Chondrocyte (in vitro differentiated cells): ENCODE measurements at places on chromosomes 7 and 10. TPM values are rescaled to one million over a fixed set of nuclear protein-coding genes. Genes with fewer than 3 reads are reported as not detected.

GRCh38 chr7:30436518-30436917 lies 42.1 kb downstream of the NOD1 start:
- no peaks in the 10 kb centered on the region for H3K27me3 ChIP-seq
- no peak for DNase-seq
- H3K36me3 ChIP-seq = peaks cover 27% of the 10 kb centered on the region
- no peak overlapping the region for H3K4me3 ChIP-seq

DNA sequence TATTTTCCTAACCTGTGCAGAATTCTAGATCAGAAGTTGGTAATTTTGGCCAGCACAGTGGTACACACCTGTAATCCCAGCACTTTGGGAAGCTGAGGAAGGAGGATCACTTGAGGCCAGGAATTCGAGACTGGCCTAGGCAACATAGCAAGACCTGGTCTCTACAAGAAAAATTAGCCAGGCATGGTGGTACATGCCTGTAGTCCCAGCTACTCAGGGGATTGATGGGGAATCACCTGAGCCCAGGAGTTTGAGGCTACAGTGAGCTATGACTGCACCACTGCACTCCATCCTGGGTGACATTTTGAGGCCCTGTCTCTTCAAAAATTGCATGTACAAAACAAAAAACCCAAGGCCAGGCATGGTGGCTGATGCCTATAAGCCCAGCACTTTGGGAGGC lies 8.6 kb downstream of the PGAM1 start:
- peaks cover 19% of the 10 kb centered on the region for H3K36me3 ChIP-seq
- no peaks in the 10 kb centered on the region for H3K27me3 ChIP-seq
- no peak overlapping the region for H3K4me3 ChIP-seq

The ITGB1 gene
- total RNA-seq = 951 to 1,280 TPM (median 1,183 TPM) in 3 replicates

The KAZALD1 gene
- 18.9 to 43.4 TPM (median 19.8 TPM) in 3 replicates for total RNA-seq

GRCh38 chr7:150734254-150734653 lies 3.0 kb upstream of the GIMAP5 start:
- H3K27me3 ChIP-seq = peaks cover 8% of the 10 kb centered on the region
- DNase-seq = no peak
- no peaks in the 10 kb centered on the region for H3K4me1 ChIP-seq

The NUTM2A gene
- 1.1 to 1.3 TPM (median 1.2 TPM) in 3 replicates for total RNA-seq

DNA sequence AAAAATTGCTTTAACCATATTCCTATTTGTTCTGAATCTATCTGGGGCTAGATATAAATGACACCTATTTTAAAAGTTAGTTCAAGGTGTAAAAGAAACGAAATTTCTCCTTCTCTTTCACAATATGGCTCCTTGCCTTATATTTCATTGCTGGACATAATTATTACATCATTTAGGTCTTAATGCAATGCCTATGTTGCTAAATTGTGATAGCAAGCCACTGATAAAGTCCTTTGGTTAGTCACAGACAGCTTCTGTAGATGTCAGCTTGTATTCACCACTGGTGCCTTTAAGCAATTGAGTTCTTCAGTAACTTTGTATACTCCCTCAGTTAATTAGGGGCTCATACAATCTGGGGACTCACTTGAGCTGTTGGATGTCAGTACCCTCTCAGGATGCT lies 1236.6 kb downstream of the GATA3 start:
- H3K4me3 ChIP-seq = no peak overlapping the region
- DNase-seq = no peak
- H3K4me1 ChIP-seq = no peaks in the 10 kb centered on the region
- no peak overlapping the region for H3K27ac ChIP-seq
- no peaks in the 10 kb centered on the region for H3K36me3 ChIP-seq

DNA sequence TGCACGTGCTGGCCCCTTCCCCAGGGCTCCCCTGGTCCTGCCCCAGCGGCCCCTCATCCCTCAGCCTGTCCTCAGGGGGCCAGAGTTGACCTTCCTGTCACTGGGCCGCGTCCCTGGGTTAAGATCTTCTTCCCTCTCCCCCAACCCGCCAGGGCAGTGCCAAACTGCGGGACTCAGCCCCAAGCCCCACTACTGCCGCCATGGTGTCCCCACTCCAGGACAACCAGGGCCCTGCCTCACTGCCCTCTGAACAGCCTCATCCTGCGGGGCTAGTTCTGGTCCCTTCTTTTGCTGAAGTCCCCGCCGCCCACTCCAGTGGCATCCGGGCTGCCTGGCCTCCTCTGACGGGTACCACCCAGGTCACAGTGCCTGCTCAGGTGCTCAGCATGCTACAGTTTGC lies 37.5 kb downstream of the UNCX start:
- H3K4me1 ChIP-seq = no peaks in the 10 kb centered on the region
- peak; percentile 87 for DNase-seq
- H3K27ac ChIP-seq = no peak overlapping the region

The ASB15 gene
- not detected in 3 replicates for total RNA-seq

DNA sequence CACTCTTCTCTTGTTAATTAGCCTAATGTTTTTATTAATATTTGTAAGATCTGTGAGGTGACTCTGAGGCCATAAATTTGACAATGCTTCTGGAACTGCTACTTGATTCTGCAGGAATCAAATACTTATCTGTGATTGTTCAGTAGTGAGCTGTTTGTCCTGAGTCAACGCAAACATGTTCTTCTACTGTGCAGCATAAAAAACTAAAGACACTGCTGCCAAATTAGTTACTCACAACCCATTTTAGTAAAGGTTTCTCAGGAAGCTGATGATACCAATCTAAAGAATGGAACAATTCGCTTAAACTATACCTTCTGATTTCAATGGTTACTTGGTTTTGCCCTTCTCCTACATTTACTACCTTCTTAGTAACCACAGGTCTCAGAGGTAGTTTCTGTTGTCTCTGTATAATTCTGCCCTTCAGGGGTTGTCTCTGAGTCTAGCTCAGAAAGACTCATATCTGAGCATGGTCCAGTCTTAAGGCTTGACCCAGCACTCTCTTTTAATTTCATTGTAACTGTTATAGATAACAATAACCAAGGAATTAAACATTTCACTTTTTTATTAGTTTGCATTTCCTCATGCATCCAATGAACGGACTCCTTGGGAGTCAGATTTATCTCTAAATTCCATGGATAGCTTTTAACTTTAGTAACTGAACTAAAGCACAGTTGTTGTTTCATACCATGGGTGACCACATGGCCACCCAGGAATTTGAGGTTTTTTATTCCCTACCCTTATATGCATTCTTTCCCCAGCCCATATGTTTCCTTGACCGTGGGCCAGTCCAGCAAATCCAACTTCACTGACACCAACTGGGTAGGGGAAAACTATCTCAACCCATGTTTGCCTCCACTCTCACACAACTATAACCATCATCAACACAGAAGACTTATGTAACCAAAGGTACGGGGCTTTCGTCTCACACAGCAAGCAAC lies 309.5 kb upstream of the TEX47 start:
- H3K27me3 ChIP-seq = no peaks in the 10 kb centered on the region
- H3K4me3 ChIP-seq = no peak overlapping the region
- DNase-seq = no peak
- H3K27ac ChIP-seq = peak overlapping the region; percentile 10

GRCh38 chr7:105376908-105377533 lies 11.7 kb downstream of the SRPK2 start:
- no peak overlapping the region for H3K27ac ChIP-seq
- H3K27me3 ChIP-seq = no peaks in the 10 kb centered on the region
- peaks cover 25% of the 10 kb centered on the region for H3K4me1 ChIP-seq
- no peak for DNase-seq
- H3K4me3 ChIP-seq = no peak overlapping the region
- H3K36me3 ChIP-seq = no peaks in the 10 kb centered on the region

DNA sequence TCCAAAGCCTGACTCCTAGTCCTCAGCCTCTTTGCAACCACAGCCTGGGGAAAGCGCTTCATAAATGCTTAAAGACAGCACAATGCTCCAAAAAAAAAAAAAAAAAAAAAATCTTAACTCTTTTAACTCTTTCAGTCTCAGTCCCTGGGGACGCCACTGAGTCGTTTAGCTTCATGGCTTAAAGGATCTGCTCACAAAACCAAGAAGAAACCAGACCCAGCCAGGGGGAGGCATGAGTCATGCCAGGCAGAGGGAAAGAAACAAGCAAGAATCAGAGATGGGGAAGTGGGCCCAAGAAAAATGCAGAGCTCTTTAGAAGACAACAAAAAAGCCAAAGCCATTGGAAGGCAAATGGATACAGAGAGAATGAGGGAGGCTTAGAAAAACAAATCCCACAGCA lies 32.5 kb upstream of the DOCK1 start:
- no peak overlapping the region for H3K4me3 ChIP-seq
- no peak for DNase-seq
- no peaks in the 10 kb centered on the region for H3K36me3 ChIP-seq
- H3K27ac ChIP-seq = no peak overlapping the region

The TMEM178B gene
- total RNA-seq = 0.12 to 0.92 TPM (median 0.92 TPM) in 3 replicates

DNA sequence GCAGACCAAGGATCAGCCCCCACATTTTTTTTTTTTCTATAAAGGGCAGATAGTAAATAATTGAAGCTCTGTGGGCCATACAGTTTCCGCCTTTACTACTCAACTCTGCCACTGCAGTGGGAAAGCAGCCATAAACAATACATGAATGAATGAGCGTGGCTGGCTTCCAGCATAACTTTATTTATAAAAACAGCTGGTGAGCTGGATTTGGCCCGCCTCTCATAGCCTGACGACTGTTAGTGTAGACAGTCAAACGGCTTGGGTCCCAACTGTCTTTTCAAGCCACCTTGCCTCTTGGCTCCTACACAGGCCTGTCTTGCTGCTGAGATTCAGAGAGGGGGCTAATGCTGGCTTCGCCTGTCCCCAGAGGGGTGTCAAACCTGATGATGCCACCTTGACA lies 169.8 kb upstream of the GPR26 start:
- H3K36me3 ChIP-seq = no peaks in the 10 kb centered on the region
- H3K27me3 ChIP-seq = peaks cover 8% of the 10 kb centered on the region
- H3K27ac ChIP-seq = no peak overlapping the region
- no peak overlapping the region for H3K4me3 ChIP-seq

DNA sequence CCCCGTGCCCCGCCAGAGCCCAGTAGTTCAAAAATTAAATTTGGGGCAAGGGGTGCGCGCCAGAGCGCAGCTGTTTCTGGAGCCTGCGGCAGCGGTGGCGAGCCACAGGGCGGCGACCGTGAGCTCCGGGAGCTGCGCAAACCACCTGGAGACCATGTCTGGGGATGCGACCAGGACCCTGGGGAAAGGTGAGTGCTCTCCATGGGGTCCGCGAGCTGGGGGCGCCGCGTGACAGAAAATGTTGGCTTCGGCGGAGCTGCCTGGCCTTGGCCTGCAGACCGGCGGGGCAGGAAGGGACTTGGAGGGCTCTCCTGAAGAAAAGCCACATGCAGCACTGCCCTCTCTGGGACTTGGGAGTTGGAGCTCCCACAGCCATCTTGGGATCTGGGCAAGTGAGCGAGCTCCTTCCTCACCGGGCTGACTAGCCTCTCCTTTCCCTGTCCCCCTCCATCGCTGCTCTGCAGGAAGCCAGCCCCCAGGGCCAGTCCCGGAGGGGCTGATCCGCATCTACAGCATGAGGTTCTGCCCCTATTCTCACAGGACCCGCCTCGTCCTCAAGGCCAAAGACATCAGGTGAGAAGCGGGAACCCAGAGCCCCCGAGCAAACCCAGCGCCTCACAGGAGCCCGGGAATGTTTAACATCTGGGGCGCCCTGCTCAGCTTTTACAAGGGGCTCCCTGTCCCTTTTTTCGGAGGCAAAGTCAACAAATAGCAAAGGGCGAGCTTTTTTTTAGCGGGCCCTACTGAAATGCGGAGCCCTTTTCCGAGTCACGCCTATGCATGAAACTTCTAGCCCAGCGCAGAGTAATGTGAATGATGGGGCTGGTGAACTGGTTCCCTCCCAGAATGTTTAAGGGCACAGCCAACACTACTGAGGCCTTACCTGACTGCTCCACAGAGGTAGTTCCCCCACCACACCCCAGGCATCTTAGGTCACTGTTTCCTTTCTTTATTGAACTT lies 6.1 kb downstream of the GSTO2 start:
- H3K4me1 ChIP-seq = peaks cover 9% of the 10 kb centered on the region
- H3K36me3 ChIP-seq = no peaks in the 10 kb centered on the region
- DNase-seq = no peak

- DNase-seq = no peak
- H3K36me3 ChIP-seq = no peaks in the 10 kb centered on the region
- peaks cover 32% of the 10 kb centered on the region for H3K4me1 ChIP-seq
- H3K27ac ChIP-seq = peak overlapping the region; percentile 29
These were observed 91.3 kb downstream of the CD36 start for GRCh38 chr7:80729591-80730320.

DNA sequence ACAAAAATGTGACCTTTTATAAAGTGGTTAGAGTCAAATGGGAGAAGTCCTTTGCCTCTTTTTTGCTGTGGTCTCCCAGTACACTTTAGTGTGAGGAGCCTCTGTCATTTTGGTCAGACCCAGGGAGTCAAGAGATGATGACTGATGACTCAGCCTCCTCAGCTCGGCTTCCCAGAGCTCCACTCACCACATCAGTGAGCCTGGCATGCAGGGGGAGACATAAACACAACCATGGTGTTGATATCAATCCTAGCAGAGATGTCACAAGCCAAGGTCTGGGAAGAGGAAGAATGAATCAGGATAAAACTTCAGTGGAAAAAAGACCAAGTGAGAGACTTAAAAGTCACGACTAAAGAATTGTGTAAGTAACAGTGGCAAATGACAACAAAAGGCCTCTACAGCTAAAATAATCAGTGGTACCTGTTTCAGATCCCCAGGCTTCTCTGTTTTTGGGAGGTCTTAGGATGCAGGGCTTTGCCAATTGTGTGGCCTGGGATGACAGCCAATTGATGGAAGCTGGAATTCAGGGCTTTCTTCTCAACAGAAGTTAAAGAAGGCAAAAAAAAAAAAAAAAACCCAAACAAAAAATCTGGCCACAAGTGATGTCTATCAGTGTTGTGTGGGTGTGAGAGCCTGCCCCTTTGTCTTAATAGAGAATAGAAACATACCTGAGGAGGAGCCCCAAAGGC lies 50.2 kb downstream of the TFAM start:
- H3K4me1 ChIP-seq = peaks cover 53% of the 10 kb centered on the region
- H3K4me3 ChIP-seq = peak overlapping the region; percentile 21
- H3K27me3 ChIP-seq = no peaks in the 10 kb centered on the region
- peaks cover 4% of the 10 kb centered on the region for H3K36me3 ChIP-seq
- H3K27ac ChIP-seq = peak overlapping the region; percentile 96

- H3K27me3 ChIP-seq = peaks cover 10% of the 10 kb centered on the region
- no peak overlapping the region for H3K27ac ChIP-seq
- no peak overlapping the region for H3K4me3 ChIP-seq
- no peaks in the 10 kb centered on the region for H3K36me3 ChIP-seq
- DNase-seq = peak; percentile 50
- no peaks in the 10 kb centered on the region for H3K4me1 ChIP-seq
These were observed 159.8 kb downstream of the DNAJB6 start for GRCh38 chr7:157496416-157497275.
